ENCODE measurements at places on chromosomes 12 and 14. TPM values are rescaled to one million over a fixed set of nuclear protein-coding genes. Genes with fewer than 3 reads are reported as not detected.

A2M gene
- total RNA-seq: 640 TPM

IL26 gene
- total RNA-seq: not detected

DNAH10 gene
- 0.22 TPM for total RNA-seq

TMPRSS12 gene
- total RNA-seq: not detected

AJUBA gene
- total RNA-seq: 13.1 TPM

ACRBP gene
- 1.2 TPM for total RNA-seq

AICDA gene
- 0.08 TPM for total RNA-seq

PLEKHD1 gene
- total RNA-seq: 0.32 TPM

COL2A1 gene
- not detected for total RNA-seq

TIMM9 gene
- 24.1 TPM for total RNA-seq

HOXC12 gene
- not detected for total RNA-seq

RERG gene
- 4.0 TPM for total RNA-seq

LRTM2 gene
- not detected for total RNA-seq

RPGRIP1 gene
- total RNA-seq: 0.60 TPM

FGD6 gene
- total RNA-seq: 22.2 TPM

INHBC gene
- total RNA-seq: not detected

CCDC175 gene
- not detected for total RNA-seq
